CD8-positive, alpha-beta memory T cell (primary cell): ENCODE measurements at places on chromosomes 1 and 21.

DNA sequence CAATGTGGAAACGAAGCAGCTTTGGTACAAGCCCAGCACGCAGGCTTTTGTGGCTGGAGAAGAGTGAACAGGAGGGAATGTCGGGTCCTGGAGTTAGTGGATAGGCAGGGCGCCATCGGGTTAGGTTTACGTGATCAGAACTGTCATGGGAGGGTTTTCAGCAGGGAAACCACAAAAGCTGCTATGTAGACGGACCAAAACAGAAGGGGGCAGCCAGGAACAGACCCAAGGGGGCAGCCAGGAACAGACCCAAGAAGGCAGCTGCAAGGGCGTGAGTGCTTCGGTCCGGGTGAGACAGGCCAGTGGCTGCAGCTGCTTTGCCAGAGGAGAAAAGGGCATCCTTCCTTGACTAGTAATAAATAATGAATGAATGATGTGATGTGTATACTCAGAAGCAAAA is 77.5 kb upstream of the KIF1B start:
- no peak for DNase-seq

DNA sequence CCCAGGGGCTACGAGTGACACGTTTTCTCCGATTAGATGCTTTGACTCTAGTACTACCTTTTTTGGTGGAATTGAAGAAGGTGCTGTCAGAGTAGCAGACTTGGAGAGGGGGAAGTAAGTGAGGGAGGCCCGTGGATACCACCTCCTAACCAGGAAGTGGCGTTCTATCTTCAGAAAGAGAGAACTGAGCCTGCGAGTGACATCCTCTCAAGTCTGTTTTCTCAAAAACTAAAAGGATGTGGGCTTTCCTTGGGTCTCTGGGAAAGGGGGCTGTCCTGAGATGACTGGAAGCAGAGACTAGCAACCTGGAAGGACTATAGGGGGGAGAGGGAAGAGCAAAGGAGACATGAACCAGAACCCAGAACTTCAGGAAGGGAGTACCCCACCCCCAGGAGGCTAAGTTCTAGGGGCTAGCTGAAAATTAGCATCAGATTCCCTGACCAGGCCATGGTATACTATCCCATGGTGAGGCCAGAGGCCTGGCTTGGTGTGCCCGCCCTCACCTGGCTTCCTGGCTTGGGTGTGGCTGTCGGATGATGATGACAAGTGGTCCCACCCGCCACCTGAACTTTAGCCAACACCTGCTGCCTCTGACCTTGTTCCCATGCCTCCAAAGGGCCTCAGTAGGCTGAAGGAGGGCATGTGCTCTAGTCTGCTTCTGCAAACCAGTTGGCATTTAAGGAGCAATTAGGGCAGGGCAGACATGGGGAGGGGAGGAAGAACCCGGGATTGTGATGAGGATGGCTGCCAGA is 49.1 kb downstream of the ATP2B4 start:
- no peak for DNase-seq

DNA sequence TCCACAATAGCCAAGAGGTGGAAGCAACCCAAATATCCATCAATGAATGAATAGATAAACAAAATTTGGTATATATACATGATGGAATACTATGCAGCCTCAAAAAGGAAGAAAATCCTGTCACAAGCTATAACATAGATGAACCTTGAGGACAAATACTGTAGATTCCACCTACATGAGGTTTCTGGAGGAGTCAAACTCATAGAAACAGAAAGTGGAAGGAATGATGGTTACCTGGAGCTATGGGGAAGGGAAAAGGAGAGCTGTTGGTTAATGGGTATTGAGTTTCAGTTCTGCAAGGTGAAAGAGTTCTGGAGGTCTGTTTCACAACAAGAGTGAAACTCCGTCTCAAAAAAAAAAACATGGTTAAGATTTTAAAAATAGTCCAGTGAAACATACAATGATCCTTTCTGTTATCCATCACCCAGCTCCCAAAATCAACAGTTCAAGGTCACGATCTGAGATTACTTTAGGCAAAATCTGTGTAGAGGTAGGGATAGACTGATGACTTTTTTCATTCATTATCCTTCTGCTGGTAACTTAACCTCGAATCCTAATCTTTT is 80.8 kb upstream of the HNRNPU start:
- DNase-seq: no peak

GRCh38 chr1:197422993-197423392 is 154.9 kb downstream of the CRB1 start:
- DNase-seq: no peak

- DNase-seq: no peak
These were observed 722 bp upstream of the PODN start for GRCh38 chr1:53061123-53061858.

DNA sequence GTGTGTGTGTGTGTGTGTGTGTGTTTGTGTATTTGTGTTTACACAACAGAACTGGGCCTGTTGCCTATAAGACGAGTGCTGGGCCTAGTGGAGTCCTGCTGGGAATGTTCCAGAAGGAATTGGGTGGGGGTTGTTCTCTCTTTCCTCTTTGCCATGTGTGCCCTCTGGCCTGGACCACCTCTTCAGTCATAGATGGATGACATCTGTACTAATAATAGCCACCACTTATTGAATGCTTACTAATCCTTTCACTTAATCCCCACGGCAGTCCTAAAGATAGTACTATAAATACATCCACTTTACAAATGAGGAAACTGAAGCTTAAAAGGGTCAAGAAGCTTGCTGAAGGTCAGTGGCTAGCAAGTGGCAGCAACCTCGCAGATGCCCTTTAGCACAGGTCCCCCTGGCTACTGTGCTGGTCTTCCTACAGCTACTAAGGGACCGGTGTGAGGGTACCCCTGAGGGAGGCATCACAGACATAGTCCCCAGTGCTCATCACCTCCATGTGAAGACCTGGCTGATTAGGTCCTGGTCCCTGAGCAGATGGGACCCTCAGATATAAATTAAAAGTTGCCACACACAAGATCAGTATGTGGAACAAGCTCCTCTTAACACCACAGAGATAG is 55.2 kb upstream of the KIF1B start:
- no peak for DNase-seq

- peak; percentile 30 for DNase-seq
These were observed 71.0 kb upstream of the CSF3R start for GRCh38 chr1:36553591-36554322.

DNA sequence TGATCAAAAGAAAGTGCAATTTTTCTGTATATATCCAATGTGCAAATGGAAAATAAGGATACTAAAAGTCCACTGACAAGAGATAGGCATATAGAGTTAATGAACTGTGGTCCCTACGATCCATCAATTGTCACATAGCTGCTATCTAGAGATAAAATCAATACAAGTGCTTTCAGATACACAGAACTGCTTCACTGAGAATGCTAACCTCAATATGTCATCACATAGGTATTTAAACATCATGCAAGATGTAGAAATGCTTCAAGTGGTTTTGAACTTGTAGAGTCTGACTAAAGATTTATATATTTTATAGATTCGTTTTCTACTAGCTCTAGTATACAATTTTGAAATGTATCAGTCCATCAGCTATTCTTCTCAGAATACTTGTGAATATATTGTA is 1604.7 kb downstream of the PLA2G4A start:
- no peak for DNase-seq

DNA sequence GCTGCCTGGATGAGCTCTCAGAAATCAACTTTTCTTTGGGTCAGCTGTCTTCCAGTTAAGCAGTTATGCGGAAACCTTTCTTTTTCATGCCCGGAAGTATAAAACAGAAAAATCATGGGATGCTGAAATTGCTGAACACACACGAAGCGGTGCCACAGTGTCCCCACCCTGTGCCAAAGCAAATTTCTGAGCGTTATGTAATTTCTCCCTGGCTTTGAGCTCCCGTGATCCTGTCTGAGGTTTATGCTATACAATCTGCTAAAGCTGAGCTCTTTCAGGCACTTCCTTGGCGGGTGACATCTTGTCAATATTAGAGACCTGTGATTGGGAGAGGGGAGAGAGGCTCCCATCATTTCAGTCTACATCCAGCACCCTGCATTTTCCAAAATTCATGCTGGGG is 201.7 kb downstream of the ROR1 start:
- no peak for DNase-seq

- DNase-seq: peak; percentile 17
These were observed 2.5 kb upstream of the UMODL1 start for GRCh38 chr21:42068592-42068991.

DNA sequence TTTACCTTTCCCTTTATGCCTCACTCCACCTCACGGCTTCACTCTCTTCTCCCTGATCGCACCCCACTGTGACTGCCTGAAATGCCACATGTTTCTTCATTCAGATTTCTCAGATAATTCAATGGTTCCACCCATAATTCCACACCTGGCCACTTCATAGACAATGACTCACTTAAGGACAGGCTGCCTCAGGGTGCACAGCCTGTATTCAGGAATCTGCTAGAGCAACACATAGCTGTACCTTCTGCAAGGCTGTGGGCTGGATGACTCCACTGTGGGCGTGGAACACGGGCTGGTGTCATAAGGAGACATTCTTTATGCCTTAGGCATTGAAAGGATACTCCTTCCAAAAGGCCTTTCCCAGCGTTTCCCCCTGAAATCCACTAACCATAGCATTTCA is 36.1 kb downstream of the L1TD1 start:
- no peak for DNase-seq

DNA sequence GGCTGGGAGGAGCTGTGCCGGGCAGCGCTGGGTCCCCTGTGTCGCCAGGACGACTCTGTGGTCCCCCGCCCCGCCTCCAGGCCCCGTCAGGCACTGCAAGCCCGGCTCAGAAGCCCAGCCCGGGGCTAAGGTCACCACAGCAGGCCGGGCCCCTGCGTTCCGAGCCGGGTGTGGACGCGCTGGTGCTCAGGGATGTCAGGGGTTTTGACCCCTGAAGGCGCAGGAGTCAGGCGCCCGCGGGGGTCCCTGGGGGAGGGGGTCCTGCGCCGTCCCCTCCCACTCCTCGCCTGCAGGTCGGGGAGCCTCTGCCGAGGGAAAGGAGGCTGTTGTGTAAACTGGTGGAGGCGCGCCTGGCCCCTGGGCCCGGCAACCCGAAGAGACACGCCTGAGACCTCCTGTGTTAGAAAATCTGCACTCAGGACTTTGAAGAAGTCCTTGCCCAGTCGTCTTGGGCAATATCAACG is 23.7 kb upstream of the TMEM54 start:
- no peak for DNase-seq

- no peak for DNase-seq
These were observed 64.6 kb downstream of the RHBG start for GRCh38 chr1:156433602-156434001.

- DNase-seq: no peak
These were observed 18.6 kb upstream of the FMN2 start for GRCh38 chr1:240073097-240073496.

GRCh38 chr1:29849038-29849750 is 612.9 kb downstream of the PTPRU start:
- DNase-seq: peak; percentile 26

DNA sequence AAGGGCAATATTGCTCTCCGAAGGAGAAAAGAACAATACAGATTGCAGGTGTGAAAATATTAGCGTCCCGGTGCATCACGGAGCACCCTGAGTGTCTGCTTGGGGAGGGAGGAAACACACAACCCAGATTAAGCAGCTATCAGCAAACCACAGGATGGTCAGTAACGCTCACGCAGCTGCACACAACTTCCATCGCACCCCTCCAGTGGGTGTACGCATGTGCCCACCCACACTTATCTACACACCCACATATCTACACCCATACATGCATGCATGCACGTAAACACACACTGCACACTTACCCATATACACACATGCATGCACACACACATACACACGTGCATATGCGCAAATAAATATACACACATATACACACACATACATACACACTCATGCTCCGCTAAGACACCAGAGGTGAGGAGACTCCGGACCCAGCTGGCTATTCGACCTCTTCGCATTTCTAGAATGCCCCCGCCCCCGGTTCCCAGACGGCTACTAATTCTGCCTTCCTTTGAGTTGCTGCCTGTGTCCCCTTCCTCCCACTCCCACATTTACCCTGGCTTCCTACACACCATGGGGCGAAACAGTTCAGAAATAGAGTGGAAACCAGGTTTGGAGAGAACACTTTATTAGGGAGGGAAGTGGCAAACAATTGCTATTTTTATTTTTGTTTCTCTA is 26.2 kb downstream of the ITPKB start:
- DNase-seq: no peak
